NB4 (cell line): ENCODE measurements at places on chromosomes 1 and 21.
A peak's percentile ranks its signal among the peaks of the same experiment; 100 is the strongest.

DNA sequence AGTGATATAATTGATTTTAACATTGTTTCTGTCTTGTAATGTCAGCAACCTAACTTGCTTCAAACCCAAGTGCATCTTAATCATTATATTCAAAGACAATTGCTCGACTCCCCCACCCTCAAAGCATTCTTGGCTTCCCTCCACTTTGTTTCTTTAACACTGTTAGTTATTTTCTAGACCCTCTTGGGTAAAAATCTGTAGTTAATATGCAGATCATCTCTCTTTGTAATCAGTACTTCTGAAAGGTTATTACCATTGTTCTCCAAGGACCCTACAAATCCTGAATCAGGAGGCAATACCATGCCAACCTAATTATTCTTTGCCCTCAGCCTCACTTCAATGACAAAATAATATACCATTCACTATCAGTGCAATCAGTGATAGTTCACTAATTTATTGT, 1075.7 kb downstream of the AMY1C start:
- DNase-seq, result no peak

DNA sequence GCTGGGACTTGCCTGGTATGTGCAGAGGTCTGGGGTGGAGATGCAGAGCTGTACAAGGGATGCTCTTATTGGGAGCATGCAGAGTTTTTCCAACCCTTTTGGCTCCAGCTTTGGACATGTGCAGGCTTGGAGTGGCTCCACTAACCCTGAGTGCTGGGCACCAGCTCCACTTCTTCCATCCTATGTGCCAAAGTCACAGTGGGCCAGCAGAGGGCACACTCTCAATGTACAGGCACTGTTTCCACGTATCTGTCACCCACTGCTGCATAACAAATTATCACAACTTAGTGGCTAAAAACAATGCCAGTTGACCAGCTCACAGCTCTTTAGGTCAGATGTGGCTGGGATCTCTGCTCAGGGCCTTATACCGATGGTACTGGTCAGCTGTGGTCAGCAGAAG, 631.8 kb downstream of the AJAP1 start:
- DNase-seq, result peak; percentile 18

- DNase-seq, result no peak
Observed at GRCh38 chr21:33969581-33969980, 54.0 kb upstream of the ATP5PO start.

DNA sequence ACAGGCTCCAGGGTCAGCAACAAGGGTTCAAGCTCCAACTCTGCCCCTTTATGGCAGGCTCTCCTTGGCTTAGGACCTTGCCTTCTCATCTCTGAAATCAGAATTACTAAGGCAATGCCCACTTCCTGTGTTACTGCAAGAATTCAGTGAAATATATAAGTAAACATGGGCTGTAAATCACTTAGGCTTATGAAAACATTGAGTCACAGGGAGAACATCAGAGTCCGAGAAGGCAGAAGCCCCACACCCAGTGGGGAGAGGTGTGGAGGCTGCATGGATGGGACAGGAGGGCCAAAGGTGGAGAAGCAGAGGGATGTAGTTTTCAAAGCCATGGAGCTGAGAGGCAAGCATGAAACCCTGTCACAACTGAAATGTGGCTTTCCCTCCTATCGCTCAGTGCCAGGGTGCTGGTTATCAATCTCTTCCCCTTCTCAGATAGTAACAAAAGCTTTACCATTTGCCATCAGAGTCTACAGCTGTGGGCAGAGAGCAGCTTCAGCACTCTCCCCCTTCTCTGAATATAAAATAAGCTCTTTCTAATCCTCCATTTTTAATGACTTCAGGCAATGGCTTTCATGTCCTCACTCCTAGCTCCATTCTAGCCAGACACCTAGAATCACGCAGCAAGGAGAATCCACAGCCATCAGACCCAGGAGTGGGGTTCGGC, 3.4 kb downstream of the RGS8 start:
- no peak for DNase-seq

DNA sequence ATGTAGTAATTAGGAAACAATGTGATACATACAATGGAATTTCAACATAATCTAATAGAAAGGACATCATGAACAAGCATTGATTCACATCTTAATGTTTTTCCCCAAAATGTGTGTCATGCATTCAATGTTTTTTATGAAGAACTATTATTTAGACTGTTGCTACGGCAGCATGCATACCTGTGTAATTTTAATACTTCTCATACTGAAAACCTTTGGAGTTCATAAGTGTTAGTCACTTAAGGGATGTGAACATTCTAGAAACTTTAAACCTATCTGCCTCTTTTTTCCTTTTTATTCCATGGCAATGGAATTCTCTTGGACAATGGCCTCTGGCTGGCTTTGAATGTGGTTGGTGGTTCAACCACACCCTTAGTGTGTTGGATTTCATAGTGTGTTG, 48.6 kb downstream of the TMPRSS15 start:
- DNase-seq, result no peak

GRCh38 chr1:198265073-198265661, 108.4 kb downstream of the NEK7 start:
- DNase-seq, result no peak

- no peak for DNase-seq
Observed at GRCh38 chr1:166032572-166033371, 134.0 kb downstream of the FAM78B start.

DNA sequence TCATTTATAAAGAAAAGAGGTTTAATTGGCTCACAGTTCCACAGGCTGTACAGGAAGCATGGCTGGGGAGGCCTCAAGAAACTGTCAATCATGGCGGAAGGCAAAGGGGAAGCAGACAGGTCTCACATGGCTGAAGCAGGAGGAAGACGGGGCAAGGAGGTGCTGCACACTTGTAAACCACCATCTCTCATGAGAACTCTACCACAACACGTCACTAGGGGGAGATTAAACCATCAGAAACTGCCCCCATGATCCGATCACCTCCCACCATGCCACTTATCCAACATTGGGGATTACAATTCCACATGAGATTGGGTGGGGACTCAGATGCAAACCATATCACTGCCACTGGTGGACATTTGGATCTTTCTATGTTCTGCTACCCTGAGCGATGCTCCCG, 351.4 kb downstream of the NPHP4 start:
- peak; percentile 33 for DNase-seq

- peak; percentile 70 for DNase-seq
Observed at GRCh38 chr1:93033029-93033428, 46.1 kb upstream of the MTF2 start.
